NAMALWA (cell line): ENCODE measurements at places on chromosomes 16 and 17.

DNA sequence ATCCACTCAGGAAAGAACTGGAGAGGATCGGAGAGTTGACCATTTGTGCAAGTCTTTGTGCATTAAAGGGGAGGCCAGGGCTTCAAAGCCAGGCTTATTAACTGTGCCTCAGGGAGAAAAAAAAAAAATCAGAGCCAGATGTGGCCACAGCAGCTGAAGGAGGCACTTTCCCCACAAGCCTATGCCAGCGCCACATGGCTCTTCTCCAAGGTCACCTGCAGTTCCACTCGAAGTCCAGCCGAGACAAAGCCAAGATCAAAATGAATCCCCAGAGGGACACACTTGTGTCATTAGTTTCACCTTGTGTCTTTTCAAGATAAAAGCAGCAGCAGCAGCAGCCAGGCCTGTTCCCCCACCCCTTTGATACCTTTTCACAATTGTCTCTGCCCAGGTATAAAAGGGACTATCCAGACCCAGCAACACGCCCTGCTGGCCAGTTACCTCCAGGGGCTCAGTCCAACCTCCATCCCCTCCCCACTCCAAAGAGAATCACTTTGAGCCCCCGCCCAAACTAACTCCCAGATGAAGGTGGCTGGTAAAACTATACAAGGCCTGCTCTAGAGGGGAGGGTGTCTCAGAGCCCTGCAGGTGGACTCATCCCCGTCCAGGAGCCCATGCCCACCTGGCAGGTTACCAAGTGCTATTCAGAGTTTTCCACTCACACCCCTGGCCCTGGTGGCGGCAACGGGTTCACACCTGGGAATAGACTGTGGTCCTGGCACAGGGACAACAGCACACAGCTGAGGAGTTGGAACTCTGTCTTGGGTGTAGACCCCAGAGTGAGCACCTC lies 29.2 kb downstream of the AXIN2 start:
- no peak for DNase-seq

- DNase-seq, result no peak
These were observed 6.4 kb downstream of the CUEDC1 start for GRCh38 chr17:57948555-57949420.

DNA sequence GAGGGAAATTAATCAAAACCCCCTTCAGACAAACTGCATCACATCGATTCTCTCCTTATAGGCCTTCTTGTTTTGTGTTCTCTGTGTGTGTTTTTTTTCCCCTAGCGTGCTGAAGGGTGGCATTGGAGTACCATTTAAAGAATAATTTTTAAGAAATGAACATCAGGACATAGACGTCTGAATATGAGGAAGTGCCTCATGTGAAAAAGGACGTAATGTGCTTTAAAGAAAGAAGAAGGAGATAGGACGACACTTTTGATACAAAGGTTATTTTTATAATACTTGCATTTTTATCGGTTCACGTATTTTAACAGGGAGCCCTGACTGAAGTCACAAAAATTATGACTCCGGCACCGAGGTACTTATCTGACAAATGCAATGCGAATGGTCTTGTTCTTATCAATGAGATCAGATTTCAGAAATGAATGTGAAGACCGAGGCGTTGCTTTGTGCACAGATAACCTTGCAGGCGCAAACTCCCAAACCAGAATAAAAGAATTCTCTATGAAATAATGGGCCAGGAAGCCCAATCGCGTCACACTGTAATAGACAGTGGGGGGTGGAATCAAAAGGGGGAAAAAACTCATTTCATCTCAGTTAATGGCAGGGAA lies 606.3 kb downstream of the MAF start:
- DNase-seq, result no peak

DNA sequence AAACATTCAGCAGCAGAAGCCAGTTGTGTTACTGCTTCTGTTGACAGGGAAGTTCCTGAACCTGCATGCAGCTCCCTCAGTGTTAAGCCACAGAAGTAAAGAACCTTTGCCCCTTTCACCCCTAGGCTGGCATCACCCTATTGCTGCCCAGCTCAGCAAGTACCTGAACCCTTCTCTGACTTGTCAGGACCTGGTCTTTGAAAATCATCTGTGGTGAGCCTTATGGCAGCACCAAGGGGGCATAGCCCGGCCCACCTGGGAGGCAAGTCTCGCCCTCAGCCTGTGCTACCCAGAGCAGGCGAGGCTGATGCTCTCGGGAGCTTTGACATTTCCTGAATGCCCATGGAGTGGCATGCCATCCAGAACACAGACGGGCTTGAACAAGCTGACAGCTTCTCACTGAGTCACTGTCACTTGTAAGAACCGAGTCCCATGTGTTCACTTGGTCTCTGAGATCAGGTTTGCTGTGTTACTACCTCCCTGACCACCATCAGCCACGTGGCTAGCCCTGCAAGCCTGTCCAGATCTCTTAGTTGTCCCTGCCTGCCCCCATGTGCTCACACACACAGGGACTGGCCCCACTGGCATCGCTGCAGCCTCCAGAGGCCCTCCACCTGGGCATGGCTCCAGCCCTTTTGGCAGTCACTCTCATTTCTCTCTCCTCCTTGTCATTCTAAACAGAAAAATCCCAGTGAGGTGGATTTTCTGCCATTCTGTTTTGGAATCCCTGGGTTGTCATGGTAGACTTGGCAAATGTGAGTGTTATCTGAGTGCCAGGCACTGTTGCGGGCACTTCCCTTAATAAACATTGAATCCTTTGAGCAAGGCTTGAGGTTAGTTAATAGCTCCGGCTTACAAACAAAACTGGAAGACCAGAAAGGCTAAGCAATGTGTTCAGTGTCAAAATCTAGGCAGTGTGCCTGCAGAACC lies 2.9 kb upstream of the CARMIL2 start:
- no peak for DNase-seq

- no peak for DNase-seq
These were observed 41.4 kb upstream of the PIRT start for GRCh38 chr17:10879190-10879836.

- DNase-seq, result no peak
These were observed 412.3 kb downstream of the MAF start for GRCh38 chr16:79188115-79188738.

DNA sequence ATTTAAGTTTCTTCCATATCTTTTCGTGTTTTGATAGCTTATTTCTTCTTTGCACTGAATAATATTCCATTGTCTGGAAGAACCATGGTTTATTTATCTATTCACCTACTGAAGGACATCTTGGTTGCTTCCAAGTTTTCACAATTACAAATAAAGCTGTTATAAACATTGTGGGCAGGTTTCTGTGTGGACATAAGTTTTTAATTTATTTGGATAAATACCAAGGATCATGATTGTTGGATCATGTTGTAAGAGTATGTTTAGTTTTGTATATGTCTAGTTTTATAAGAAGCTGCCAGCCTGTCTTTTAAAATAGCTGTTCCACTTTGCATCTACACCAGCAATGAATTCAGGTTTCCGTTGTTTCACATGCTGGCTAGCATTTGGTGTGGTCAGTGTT lies 339.4 kb downstream of the CDH11 start:
- DNase-seq, result no peak

GRCh38 chr17:42287977-42288802 lies at the start of gene STAT5A:
Gene STAT5A (plus strand): TSS chr17:42288498. CDS start chr17:42289412, 914 bp downstream.
- peak; percentile 36 for DNase-seq

DNA sequence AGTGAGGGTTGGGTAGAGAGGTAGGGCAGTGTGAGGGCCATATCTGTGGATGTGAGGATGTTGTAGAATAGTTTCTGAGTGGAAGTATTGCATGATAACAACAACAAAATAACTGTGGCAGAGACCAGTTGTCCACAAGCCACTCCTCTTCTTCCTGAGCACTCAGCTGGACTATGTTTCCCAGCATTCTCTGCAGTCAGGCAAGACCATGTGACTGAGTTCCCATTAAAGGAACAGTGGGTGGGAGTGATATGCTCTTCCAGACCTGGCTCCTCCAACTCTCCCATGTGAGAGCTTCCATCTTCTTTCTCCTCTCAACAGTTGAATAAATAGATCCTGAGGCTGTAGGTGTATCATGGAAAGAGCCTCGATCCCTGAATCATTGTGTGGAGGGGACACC lies 272.4 kb downstream of the CBLN1 start:
- no peak for DNase-seq

- DNase-seq, result peak; percentile 73
These were observed at the start of gene NATD1 for GRCh38 chr17:21252796-21253645. Gene NATD1 (minus strand): TSS chr17:21253410. CDS start chr17:21253264, 146 bp downstream.

- no peak for DNase-seq
These were observed 55.7 kb downstream of the MARF1 start for GRCh38 chr16:15587152-15587825.

DNA sequence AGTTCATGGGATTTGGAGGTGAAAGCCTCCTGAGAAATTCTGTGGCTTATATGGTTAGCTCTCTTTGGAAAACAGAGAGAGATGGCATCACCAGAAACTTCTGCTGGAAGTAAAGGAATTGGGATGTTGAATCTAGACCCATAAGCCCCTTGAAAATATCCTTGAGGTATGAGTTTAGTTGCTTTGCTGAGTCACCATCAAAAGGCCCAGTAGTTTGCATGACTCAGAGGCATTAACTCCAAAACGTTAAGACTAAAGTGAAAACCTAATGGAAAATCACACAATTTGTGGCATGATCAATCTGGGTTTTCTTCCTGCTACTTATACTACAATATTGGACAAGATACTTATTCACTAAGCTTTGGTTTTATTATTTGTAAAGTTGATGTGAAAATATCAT lies 349.2 kb upstream of the SALL1 start:
- DNase-seq, result no peak
